ENCODE measurements at places on chromosomes 4 and X.

DNA sequence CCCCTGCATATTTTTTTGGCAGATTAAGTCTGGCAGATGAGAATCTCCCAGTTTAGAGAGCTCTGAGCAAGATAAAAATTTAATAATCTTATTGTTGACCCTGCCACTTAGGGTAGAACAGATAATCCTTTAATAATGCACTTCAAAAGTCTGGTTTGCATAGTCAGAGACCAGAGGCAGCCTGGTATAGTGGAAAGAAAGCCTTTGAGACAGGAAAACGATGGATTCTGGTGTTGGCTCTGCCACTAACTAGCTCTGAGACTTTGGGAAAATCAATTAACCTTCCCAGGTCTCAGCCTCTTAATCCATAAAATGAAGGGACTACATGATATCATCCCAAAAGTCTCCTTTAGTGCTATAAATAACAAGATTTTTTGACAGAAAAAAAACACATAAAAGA, 824.5 kb downstream of the STIM2 start:
- no peak for DNase-seq

DNA sequence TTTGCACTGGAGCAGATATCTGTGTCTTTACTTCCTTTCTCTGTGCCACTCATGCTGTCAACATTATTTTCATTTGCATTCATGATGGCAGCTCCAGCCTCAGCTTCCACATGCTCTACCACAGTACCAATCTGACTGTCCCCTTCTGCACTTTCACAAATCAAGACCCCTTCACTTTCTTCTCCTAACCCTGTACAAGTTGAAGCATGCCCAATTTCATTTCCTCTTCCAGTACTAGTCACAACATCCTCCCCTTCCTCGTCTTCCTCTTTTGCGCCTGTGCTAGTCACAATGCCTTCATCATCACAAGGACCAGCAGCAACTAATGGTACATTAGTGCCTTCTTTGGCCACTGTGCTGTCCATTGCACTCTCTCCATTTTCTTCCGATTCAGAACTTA, 26.5 kb downstream of the BOD1L1 start:
- no peak for DNase-seq

DNA sequence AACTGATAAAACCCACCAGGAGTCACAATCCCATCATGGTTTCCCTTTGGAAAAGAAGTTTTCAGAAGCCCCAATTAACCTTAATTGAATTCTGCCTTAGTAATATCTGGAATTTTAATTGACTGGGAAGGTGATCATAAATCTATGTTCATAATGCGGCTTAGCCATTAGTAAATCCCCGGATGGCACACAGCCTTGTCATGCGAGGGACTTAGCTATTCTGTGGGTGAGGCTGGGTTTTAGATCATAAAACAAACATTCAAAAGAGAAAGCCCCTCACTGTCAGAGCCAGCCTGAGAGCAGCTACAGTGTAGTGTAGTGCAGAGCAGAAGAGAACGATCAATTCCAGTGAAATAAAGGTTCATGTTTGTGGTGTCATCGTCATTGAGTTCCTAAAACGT, 124.0 kb upstream of the NOCT start:
- DNase-seq: no peak

DNA sequence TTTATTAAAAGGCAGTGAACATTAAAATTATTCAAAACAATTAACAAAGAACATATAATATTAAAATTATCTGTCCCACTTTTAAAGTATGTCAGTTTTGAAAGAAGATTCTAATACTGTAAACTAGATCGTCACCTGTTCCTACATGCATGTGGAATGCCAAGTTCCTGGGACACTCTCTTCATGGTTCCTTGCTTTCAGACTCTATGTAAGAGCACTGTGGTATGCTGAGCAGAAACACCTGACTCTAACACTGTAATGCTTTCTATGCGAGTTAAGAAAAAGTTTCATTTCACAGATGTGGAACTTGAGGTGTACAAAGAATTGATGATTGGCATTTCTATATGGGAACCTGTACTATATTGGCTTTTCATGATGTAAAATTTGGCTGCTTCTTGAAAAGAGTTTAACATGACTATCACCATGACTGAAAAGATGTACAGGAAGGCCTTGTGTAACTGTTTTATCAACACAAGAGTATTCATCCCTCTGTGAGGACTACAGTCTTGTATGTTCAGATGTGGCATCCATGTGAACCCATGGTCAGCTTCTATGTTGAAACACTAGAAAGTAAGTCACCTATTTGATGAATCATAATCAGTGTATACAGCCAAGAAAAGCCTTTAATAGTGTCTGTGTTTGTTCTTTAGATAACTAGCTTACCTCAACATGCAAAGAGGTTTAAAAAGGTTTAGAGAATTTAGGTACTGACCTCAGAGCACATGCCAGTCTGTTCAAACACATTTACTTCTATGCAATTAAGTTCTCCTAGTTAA, 354.5 kb downstream of the ARHGAP24 start:
- DNase-seq: no peak

DNA sequence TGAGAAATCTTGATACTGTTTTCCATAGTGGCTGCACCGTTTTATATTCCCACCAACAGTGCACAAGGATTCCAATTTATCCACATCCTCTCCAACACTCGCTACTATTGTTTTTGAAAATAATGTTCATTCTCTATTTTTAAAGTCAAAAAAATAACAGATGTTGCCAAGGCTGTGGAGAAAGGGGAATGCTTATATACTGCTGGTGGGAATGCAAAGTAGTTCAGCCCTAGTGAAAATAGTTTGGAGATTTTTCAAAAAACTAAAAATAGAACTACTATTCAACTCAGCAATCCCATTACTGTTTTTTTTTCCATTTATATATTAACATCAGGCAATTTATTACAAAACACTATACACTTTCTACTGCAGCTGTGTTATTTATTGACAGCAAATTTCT, 208.7 kb downstream of the CBLL2 start:
- no peak for DNase-seq

DNA sequence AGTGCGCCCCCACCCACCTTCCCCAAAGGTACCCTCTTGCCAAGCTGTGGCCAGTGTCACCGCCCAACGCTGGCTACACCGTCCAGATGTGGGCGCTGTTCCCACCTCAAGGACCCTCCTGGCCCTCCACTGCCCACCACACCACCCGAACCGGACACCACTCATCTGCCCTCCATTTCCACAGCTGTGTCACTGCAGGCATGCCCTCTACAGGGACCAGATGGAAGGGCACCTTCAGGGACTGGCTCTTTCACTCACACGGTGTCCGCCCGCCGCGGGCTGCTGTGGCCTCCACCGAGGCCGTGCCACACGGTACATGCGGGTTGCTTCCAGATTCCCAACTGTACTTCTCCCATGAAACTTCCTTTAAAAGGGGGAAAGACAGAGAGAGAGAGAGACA, 87.7 kb downstream of the FAM53A start:
- DNase-seq: no peak

DNA sequence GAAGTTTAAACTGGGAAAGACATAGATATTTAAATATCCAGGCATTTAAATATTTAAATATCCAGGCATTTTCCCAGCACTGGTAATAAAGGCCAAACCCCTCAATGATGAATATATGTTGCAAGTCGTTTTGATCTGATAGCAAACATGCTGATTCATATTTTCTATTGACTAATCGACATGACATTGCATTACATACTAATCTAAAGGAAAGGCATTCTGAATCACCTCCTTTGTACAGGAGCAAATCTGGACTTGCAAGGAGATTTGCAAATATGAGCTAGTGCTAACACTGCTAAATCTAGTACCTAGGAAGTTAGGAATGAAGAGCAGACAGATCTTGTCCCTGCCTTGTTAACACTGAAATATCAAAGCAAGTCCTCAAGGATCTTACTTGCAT, 207.3 kb downstream of the SLC7A11 start:
- DNase-seq: no peak

DNA sequence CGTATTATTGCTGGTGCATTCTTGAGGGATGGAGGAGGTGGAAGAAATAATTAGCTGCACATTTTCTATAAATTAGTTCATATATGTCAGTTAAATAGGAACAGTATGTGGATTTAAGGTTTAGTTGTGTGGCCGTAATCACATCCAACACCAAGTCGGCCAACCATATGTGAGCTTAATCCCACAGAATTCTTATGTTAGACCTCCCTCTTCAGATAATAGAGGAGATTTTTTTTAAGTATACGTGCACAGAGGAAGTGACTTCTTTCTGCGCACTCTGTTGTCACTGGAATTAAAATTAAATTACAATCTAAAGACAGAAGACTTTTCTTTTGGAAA, 2.1 kb downstream of the SEPTIN11 start:
- no peak for DNase-seq

GRCh38 chrX:129939986-129940385, 34.0 kb downstream of the UTP14A start:
- DNase-seq: no peak

DNA sequence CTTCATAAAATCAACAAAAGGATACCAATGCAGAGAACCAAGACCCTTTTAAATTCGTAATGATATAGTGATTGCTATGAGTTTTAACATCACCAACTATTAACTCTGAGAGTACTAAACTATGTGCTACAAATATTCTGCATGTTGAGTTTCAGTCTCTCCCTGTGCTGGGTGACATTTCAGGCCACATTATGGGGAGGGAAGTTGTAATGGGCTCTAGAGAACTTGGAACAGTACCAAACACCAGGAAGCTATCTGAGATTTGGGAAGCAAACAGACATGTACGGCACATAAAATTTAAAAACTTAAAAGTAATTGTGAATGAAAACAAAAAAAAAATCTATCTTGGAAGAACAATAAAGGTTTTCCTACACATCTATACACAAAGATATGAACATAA, 59.6 kb upstream of the PRSS48 start:
- no peak for DNase-seq

GRCh38 chrX:154890990-154891639, 5.0 kb downstream of the F8A1 start:
- DNase-seq: no peak

- no peak for DNase-seq
These were observed 25.1 kb upstream of the ANKRD50 start for GRCh38 chr4:124737619-124738018.

- DNase-seq: no peak
These were observed 7.5 kb downstream of the CPE start for GRCh38 chr4:165386328-165386727.
